ENCODE measurements at places on chromosomes 12 and 14.

GRCh38 chr12:89140602-89141238 is 211.6 kb downstream of the DUSP6 start:
- DNase-seq, result no peak

DNA sequence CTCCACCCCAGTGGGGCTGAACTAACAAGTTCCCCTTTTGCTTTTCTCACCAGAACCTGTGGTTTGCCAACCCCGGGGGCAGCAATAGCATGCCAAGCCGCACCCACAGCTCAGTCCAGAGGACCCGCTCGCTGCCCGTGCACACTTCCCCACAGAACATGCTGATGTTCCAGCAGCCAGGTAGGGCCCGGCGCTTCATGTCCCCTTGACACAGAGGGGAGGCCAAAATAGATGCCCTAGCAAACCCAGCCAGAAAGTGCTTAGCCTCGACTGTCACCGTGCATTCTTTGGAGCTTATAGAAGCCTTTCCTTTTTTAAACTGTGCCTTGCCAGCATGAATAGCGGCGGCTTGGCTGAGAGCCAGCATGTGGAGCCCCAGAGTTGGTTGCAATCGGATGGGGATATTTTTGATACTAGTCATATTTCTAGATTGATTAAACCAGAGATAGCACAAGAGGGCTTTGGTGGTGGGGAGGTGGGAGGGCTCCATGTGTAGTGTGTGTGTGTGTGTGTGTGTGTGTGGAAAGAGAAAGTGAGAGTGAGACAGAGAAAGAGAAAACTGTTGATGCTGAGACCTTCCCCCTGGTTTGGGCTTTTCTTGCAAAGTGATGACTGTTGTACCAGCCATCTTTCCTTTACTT is 126.1 kb downstream of the GCH1 start:
- DNase-seq, result no peak

- DNase-seq, result no peak
Observed at GRCh38 chr12:118299791-118300460, 72.8 kb downstream of the TAOK3 start.

GRCh38 chr14:35051796-35052195 is 5.7 kb downstream of the FAM177A1 start:
- DNase-seq, result no peak

GRCh38 chr12:81596558-81596957 is 162.6 kb downstream of the PPFIA2 start:
- no peak for DNase-seq

DNA sequence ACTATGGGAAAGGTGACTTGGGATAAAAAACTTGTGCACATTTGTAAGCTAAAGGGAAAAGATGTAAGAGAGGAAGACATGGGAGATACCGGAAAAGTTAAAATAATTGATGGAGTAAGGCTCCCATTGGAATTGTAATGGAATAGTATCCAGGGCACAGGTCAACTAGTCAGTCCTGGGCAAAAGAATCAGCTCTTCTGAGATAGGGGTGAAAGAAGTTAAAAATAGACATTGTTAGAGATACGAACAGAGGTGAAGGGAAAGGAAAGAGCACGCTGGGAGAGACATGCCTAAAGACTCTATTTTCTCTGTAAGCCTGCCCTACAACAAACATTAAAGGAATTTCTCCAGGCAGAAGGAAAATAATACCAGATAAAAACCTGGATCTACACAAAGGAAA is 101.6 kb downstream of the SLC41A2 start:
- no peak for DNase-seq

DNA sequence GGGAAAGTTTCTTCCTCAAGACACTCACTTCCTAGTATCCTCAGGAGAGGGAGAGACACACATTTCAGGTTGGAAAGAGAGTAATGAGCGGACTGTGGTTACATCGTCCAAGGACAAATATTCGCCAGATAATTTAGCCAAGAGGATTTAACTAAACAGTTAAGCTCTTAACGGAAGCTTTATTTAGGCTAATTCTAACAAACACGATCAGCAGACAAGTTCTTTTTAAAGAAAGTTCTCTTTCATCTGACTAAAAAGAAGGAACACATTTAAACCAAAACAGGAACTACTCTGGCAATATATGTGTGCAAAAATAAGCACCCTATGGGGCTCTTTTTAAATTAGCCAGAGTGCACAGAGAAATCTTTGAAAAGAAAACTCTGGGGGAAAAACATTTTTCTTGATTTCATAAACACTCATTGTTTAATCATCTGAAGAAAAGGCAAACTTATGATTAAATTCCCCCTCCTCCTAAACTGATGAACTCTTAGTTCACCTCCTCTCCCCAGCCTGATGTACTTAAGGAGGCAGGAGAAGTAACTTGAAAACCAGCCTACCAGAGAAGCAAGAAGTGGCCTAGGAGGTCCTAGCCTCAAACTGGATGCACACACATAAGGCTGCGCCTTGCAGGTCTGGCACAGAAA is 13.3 kb upstream of the BTG1 start:
- DNase-seq, result no peak

DNA sequence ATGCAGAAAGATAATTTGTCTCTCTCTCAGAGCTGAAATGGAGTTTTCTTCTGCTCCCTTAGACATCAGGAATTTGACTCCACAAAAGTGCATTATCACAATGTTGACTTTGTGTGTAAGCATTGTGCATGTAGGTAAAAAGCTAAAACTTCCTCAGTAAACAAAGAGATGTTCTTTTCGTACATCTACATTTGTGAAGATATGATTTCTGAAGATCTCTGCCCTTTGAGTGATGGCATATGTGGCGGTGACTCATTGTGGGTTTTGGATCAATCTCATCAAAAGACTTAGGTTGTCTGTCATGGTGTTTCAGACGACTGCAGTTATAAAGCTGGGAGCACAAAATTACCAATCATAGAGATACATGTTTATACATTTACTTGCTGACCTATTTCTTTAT is 411.4 kb upstream of the LMO3 start:
- no peak for DNase-seq

DNA sequence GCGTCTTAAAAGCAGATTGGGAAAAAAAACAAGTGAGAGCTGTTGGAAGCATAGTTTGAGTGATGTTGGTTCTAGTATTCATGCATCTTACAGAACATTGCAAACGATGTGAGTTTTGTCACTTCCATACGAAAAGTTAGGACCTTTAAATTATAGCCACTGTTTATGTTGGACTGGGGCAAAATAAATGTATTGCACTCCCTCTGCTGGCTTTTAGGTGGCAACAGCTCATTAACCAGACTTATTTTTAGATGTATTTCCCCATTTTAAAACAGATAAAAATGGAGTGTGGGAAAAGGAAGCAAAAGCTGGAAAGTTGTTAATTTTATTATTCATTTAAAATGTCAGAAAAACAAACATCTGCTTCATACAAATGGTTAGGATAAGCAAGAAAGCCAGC is 111.9 kb downstream of the LGR5 start:
- DNase-seq, result no peak
